ENCODE measurements at places on chromosomes 3 and 15.
A peak's percentile ranks its signal among the peaks of the same experiment; 100 is the strongest.

DNA sequence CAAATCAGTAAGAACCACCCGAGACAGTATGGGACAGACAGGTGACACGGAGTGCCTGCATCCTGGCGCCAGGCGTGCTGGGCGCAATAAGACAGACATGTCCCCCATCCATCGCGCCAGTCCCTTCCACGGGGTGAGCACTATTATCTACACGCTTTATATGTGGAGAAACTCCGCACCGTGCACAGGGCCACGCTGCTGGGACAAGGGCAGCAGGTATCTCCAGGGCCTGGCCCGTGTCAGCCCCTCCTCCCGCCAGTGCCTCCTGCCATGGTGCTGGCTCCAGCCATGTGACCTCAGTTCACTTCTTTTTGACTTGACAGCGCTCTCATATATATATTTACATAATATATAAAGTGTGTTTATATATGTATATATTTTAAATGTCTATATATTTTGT, 42.6 kb downstream of the TNK2 start:
- no peak for DNase-seq

DNA sequence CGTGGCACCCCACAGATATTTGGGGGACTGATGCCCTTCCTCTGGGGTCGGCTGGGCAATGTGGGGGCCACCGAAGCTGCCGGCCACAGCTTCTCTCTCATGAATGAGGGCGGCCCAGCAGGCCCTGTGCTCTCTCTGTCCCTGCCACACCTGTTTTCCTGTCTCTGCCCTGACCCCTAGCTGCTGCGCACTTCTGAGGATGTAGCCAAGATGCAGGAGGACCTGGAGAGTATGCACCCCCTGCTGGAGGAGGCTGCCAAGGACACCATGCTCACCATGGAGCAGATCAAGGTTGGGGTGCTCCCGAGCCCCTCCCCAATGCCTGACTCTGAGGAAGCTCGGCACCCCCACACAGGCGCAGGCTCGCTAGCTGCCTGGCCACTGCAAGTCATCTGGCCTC, 59.7 kb downstream of the SEMA3G start:
- no peak for DNase-seq

- DNase-seq = peak; percentile 69
Measured at GRCh38 chr3:35664460-35664919, 25.2 kb downstream of the ARPP21 start.

DNA sequence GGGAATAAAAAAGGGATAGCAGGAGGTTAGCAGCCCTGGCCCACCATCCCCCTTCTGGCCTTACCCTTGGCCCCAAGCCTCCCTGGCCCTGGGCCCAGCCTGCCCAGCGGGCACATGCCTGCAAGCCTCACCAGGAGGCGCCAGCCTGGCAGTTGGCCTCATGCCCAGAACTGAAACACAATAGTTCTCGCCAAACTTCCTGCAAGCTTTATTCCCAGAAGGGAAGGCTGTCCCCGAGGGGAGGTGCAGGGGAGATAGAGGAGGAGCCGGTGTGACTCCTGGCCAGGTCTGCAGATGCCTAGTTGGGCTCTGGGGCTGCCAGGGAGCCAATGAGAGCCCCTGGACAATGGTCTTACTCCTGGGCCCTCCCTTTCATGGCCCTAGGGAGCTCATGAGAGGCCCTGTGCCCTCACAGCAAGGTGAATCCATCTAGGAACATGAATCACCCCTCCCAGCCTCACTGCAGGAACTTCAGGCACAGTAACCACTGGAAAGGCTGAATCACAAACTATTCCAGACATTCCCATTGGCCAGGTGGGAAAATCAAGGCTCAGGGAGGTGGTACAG, 4.0 kb downstream of the CCDC33 start:
- DNase-seq = peak; percentile 44

DNA sequence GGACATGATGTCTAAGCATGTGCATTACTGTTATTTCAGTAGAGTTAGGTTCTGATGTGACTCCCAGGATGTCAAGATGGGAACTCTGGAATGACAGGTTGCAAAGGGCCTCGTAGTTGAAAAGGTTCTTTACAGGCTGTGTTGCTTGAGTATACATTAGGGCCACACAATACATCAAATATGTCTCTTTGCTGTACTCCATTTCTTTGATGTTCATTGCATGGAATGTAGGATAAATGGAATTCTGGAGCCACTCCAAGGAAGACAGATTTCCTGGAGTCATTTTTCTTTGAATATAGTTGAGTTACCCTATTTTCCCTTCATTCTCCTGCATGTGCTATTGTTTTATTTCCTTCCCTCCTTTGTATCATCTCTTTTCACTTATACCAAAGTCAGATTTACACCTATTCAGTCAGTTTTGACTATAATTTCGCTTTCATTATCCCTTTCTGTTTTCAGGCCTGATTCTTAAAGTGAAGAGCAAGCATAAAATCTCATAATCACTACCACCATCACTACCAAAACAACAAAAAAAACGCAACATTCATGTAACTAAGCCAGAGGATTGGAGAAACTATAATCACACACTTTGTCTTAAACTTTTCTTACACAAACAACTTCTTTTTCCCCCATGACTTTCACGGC, 61.2 kb upstream of the PTX3 start:
- DNase-seq = no peak

- DNase-seq = peak; percentile 62
Measured at GRCh38 chr3:190048932-190049441, 71.7 kb downstream of the P3H2 start.

- DNase-seq = no peak
Measured at GRCh38 chr15:65730549-65731172, 61.4 kb downstream of the DENND4A start.

DNA sequence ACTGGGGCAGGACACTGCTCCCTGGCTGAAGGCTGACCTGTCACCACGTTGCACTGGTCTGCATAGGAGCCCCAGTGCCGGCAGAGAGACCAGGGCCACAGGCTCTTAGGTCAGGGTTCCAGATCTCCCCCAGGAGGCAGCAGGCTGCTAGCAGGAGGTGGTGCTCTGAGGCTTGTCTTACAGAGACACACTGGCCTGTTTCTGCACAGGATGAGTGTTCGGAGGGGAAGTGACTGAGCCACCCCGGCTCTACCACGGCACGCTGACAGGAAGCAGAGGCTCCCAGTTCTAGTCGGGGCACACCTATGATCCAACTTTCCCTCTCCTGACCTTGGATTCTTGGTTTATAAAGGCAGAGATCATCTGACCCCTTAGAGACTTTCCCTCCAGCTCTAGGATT, 8.6 kb downstream of the FBXL22 start:
- no peak for DNase-seq

DNA sequence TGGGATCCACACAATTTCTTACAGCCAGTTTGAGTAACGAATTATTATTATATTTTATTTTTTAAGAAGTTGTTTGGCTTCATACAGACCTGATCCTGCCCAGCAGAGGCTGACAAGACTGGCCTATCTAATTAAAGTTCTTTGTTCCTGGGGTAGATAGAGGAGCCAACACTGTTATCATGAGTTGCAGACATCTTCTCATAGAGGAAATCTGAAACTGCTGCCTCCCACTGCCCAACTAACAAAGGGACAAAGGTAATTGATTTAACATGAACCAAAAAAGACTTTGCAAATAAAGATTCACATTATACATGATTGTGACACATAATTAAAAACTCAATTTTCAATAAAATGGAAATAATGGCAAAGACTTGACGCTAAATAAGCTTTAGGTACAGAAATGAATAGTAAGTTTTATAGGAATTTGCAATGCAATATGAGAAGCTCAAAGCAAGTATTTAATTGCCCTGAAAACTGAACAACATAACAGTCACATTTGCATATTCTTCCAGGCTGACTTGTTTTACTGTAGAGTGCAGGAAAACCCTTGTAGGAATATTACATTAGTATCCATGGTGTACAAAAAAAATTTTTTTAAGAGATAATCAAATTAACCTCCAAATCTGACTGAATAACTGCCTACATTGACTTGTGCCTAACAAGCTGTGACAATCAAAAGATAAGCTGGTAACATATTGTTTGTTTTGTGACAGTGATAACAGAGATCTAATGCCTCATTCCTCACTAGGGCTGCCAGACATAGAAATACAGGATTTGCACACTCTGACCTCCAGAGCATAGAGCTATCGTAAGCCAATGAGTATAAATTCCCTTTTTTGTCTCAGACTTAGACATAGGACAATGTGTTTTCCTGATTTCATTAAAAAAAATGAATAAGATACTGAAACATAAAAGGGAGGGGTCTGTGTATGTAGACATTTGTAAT, 273.2 kb downstream of the MFSD1 start:
- no peak for DNase-seq

DNA sequence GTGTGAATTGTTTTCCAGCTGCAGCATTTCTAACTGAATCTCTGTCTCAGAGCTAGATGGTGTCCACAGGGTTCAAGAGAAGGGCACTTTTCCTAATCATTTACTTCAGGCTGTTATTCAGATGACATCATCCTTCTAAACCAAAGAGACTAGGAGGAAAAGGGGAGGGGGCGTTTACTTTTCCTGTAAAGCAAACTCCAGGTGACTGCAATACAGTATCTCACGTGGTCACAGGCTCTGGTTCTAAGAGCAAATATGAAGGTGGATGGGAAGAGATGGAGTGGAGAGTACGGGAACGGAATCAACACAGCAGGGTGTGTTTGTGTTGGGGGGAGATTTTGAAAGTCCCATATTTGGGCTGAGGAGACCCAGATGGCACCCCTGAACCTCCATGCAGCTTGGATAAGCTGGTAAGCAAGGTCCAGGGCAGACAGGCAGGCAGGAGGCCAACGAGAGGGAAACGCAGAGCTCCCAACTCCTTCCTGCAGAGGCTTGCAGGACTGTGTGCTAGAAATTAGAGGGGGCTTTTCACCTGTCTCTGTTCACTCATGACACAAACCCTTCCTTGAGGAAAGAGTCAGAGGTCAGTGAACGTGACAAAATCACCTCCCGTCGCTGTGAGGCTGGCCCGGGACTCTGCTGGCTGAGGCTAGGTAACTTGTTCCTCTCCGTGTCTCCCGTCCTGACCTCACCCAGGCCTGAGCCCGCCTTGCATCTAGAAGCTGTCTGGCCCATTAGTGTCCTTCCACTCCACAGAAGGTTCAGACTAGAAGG, 151.2 kb downstream of the OPA1 start:
- no peak for DNase-seq

DNA sequence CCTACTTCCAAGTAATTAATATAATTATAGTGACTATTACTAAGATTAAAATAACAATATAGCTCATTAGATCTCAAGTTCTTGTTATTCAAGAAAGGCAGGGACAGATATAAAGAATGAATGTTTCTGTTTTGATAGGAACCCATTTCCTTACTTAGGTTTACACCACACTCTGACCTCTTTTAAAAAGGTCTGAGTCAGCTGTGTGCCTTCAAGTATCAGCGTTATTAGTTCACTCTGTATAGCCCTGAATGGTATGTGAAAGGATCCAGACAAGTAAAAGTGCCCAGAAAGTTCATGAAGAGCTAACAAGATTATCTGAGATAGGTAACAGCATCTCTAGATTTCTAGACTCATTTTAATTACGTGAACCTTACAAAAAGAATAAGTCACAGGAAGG, 28.9 kb downstream of the PDCD10 start:
- no peak for DNase-seq

GRCh38 chr15:61097852-61098251, 131.2 kb downstream of the RORA start:
- no peak for DNase-seq

- DNase-seq = no peak
Measured at GRCh38 chr3:31936420-31937060, 44.5 kb downstream of the OSBPL10 start.

DNA sequence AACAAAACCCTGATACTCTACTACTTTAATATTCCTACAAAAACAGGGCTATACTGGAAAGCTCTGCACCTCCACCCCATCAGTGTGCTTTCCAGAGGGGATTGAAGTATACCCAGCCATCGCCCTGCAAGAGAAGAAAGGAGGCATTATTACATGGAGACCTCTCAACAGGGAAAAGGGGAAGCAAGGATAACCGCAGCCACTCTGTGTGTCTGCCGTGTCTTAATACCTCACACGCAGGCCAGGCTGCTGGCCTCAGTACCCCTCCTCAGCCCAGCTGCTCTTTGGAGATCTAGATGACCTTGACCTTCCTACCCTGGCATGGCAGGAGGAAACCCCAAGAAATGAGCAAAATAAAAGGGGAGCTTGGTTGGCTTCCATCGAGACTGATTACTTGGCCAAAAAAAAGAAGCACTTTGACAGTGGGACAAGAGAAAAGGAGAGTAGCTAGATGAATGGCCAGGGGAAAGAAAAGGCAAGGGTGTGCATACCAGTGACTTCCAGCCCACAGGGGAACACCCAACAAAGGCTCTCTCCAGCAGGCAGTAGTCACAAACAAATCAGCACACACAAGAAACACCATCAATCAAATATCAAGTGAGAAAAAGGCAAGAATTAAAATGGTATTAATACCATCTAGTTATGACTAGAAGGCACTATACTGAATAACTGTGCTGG, 129.4 kb downstream of the STT3B start:
- DNase-seq = no peak

DNA sequence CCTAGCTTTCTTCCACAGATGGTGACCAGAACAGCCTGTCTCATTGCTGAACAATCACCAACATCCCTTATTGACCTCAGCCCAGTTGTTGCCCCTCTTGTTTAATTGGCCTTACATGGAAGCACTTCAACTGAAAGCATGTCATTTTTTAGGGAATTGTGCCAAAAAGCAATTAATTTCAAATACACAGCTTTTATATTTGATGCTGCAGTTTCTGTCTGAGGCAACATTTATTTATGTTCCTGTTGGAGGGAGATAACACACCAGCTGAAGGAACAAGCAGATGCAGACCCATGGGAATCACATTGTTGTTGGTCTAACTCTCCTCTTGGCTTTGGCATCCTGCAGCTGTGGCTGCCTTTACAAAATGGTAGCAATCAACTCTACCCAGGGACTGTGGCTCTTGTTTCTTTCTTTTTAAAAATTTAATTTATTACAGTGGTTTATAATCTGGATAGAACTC, 498.1 kb upstream of the RGMA start:
- no peak for DNase-seq
